ENCODE measurements at places on chromosomes 7 and 10.

DNA sequence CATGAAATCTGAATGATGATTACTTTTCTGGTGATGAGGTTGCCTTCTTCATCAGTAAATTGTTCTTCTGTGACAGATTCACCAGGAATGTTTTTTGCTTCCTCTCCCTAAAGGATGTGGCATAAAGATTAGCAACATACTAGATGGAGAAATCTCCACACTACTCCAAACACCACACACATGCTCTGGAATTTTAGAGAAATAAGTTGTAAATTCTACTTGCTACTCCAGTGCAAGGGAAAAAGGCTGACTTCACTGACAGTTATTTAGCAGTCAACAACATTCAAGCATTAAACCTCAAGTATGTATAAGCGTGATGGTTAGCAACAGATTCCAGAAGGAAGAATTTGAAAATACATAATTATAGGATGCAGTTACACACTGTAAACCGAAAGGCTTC is 137.9 kb upstream of the CCDC6 start:
- no peak for DNase-seq

GRCh38 chr7:5117095-5117970 is 71.7 kb downstream of the RBAK start:
- DNase-seq: no peak

GRCh38 chr7:111654343-111654742 is 92.1 kb upstream of the IMMP2L start:
- no peak for DNase-seq

DNA sequence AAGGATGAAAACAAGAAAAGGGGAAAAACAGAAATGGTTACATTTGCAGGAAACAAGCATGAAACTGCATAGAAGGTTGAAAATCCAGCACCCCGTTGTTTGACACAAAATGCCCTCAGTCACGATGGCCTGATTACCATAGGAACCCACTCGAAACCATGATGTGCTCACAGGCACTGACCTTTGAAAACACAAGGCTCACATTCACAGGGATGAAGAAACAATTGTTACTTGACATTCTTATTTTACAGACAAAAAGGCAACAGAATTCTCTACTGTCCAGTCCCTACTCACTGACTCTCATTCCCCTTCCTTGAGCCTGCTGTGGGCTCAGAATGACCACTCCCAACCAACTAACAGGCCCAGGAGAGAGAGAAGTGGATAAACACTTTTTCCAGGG is 131.4 kb upstream of the PDLIM1 start:
- no peak for DNase-seq

DNA sequence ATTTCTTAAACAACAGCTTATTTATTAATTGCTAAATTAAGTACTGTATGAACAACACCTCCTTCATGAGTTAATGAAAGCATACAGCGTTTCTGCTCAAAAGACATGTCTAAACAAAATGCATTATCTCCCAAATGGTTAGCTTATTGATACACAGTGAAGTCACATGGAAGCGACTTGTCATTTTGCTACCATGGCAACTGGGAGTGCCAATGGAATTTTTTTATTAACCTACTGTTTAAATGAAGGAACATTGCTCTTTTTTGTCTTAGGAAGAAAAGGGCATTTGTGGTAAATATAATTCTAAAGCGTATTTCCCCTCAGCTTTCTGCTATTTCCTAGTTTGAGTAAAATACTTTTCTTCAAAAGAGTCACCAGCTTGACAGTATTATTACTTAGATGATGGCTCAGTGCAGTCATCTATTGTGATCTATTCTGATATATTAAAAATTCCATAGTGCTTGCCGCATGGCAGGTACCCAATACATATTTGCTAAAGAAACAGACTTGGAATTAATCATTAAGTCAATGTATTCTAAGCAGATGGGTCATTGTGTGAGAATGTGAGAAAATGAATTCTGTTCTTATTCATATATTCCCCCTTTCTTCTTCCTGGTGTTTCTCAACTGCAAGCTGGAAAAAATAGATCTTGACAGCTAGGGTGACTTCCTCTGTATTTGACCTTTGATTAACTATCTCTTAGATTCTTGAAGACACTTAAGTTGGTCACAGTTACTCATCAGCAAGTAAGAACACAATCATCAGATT is 818.3 kb downstream of the MAGI2 start:
- DNase-seq: no peak

- no peak for DNase-seq
These were observed 260.1 kb upstream of the SEMA3D start for GRCh38 chr7:85447004-85447403.

- DNase-seq: no peak
These were observed 86.3 kb downstream of the KAT6B start for GRCh38 chr10:74912682-74913081.

DNA sequence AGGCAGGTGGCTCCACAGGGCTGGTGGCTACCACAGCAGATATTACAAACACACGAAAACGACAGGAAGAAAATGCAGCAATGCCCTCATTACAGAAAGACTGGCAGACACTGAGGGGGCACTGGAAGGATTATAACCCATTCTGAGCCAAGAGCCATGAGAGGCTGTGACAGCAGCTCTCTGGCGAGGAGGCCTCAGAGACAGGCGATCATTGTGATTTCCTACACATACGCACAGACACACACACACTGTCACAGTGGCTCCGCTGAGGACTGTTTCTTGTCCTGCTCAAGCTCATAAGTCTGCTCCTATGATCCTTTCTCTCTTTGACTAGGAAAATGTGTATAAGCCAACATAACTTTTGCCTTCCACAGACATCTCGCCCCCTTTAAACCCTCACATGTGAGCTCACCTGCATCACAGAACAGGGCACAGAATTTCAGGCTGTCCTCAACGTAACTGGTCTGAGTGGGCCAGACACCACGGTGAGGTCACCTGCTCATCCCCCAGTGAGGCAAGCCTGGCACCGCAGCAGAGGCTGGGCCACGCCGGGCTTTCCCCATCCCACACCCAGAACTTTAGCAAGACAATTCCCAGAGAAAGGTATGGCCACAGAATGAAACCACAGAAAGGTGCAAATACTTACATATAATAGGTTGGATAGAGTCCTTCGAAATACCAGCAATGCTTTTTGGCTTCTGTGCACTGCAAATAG is 51.7 kb downstream of the VOPP1 start:
- DNase-seq: no peak

DNA sequence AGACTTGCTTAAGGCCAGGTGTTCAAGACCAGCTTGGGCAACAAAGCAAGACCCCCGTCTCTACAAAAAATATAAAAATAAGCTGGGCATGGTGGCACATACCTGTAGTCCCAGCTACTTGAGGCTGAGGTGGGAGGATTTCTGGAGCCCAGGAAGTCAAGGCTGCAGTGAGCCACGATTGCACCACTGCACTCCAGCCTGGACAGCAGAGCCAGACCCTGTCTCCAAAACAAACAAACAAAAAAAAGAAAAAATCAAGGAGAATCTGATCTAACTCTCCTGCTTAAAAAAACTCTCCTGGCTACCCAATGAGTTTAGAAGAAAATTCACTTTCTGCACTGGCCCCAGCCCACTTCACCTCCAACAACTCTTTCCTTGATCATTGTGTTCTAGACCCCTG is 1.9 kb upstream of the KPNA7 start:
- DNase-seq: no peak

- no peak for DNase-seq
These were observed 1.5 kb downstream of the IPMK start for GRCh38 chr10:58266003-58266825.

DNA sequence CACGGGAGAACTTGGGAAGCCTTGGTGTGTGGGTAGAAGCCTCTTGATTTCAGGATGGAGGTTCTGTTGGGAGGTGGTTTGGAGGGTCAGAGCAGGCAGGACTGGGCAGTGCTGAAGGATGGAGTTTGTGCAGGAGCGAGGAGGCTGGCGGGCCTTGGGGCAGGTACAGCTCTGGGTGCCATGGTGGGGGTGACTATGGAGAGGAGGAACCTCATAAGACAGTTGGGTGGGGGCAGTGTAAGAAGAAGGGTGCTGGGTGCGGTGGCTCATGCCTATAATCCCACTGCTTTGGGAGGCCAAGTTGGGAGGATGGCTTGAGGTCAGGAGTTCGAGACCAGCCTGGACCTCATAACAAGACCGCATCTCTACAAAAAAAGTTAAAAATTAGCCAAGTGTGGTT is 54.7 kb upstream of the GTF2IRD1 start:
- no peak for DNase-seq

- no peak for DNase-seq
These were observed 524.0 kb upstream of the KCND2 start for GRCh38 chr7:119748991-119749390.

- no peak for DNase-seq
These were observed 158.8 kb downstream of the SKAP2 start for GRCh38 chr7:26705567-26705966.

GRCh38 chr10:109895848-109896247 is 27.5 kb downstream of the XPNPEP1 start:
- no peak for DNase-seq

- peak; percentile 71 for DNase-seq
These were observed 102.5 kb downstream of the RAMP3 start for GRCh38 chr7:45259966-45260646.

DNA sequence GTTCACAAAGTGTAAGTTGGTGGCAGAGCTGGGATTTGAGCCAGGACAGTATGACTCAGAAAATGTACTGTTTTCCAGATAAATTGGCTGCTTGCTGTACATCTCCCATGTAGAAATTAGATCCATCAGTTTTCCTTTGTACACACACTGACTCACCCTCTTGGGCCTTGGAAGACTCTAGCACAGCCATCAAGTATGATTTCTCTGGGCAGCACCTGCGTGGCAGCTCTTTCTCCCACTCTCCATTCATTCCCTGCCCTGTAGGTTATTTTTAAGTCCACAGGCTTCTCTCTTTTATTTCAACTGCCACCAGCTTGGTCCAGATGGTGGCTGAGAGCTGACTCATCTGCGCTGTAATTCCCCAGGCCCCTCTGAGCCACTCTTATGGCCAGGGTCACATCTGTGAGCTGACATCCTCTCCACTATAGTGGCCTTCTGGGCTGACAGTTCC is 28.3 kb upstream of the SDK1 start:
- no peak for DNase-seq

GRCh38 chr10:59252491-59252890 is 76.0 kb downstream of the PHYHIPL start:
- DNase-seq: no peak

DNA sequence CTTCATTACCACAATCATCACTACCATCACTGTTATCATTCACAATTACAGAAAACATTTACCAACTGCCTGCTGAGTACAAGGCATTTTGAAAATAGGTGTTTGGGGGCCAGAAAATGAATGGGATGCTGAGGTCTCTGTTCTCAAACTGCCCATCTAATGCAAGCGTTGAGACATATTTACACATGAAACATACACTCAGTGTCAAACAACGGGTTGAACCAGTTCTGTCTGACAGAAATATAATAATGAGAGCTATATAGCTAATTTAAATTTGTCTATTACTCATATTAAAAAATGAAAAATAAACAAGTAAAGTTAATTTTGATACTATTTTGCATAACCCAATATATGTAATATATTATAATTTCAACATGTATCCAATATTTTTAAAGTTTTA is 303.1 kb downstream of the KCNMA1 start:
- DNase-seq: no peak

GRCh38 chr10:121057269-121057668 is 206.1 kb downstream of the WDR11 start:
- no peak for DNase-seq

DNA sequence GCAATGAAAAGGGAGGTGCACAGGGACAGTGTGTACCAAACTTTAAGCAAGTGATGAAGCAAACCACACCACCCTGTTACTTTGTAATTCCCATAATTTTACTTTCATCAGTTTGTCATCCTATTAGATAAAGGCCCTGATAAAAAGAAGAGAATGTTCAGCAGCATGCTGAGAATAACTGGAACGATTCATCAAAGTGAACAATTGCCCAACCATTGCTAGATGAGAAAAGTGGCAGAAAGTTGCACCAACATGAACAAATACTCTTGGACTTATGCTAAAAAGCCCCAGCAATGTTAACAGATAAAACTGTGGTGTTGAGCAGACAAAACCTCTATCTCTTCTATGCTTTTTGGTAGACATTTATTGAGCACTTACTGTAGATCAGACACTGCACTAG is 75.5 kb upstream of the PCGF5 start:
- DNase-seq: no peak
